ENCODE measurements at places on chromosomes 5 and 9. TPM values are rescaled to one million over a fixed set of nuclear protein-coding genes. Genes with fewer than 3 reads are reported as not detected.

DNA sequence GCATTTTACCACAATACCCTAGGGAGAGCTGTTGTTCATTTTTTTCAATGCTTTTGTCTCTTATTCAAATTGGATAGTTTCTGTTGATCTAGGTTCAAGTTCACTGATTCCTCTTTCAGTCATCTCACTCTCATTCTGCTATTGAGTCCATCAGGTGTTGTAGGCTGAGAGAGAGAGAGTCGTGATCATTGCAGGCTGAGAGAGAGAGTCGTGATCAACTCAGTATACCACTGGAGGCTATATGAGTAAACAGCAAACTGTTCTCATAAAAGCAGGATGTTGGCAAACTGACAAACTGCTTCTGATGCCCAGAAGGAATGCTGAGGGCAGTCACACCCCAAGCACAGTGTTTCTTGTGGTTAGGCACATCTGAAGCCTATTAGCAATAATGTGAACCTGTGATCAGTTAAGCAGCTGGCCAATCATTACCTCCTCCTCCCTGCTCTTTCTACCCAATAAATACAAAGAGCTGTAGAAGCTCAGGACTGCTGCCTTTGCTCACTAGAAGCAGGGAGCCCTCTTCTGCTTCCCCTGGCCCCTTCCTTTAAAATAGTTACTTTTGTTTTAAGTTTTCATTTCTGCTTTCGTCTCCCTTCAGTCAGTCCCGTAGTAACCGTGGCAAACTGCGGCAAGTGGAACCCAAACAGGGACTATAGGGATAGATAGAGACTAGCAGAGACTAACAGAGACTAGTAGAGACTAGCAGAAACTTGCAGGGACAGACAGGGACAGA is 476.1 kb upstream of the ACO1 start:
- no peak for DNase-seq

GRCh38 chr9:29432191-29432590 is 1858.9 kb upstream of the C9orf72 start:
- no peak for DNase-seq

GRCh38 chr9:136669791-136670464 is 7.2 kb downstream of the EGFL7 start:
- no peak for DNase-seq

- DNase-seq, result no peak
These were observed 2.3 kb upstream of the HEMGN start for GRCh38 chr9:97940233-97940632.

DNA sequence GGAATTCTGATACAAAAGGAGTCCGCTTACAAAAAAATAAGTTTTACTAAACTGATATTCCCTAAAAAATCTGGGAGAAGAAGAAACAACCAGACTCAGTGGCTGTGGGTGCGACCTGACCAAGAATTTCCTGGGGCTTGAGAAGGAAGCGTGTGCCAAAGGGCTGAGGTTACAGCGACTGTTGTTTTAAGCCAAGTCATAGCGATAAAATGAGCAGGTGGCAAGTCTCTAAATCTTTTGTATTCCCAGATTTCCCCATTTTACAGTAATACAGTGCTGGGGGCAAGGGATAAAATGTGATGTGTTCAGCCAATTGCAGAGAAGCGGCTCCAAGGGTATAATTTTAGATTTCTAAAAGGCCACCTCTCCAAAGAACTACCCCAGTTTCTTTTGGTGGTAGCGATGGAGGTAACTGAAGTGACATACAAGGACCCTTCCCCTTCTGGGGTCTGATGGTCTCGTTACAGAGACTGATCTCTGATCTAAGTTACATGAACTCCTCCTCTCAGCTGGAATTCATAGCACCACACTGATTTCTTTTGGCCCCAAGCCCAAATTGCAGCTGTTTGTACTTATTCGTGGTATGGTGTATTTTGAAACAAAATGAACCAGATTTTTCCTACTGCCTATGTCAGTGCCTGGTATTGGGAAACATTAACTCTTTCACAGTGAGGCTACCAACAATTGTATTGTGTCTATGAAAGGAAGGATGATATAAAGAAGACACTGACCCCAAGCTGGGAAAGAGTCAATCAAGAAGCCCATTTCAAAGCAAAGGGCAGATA is 41.6 kb downstream of the LPAR1 start:
- no peak for DNase-seq

FCN1 gene
- total RNA-seq, result 1.1 TPM

C5orf58 gene
- not detected for total RNA-seq

Data from heart left ventricle (tissue), 16 donors.